ENCODE measurements at places on chromosomes 12 and 14. TPM values are rescaled to one million over a fixed set of nuclear protein-coding genes. Genes with fewer than 3 reads are reported as not detected.

PRH2 gene
- not detected for polyA plus RNA-seq

KRT77 gene
- polyA plus RNA-seq: 0.08 TPM

MDGA2 gene
- polyA plus RNA-seq: not detected

SLC39A9 gene
- polyA plus RNA-seq: 17.7 TPM

NUAK1 gene
- 16.1 TPM for polyA plus RNA-seq

SOCS2 gene
- polyA plus RNA-seq: 47.7 TPM

KRT80 gene
- 5.4 TPM for polyA plus RNA-seq

CLEC9A gene
- not detected for polyA plus RNA-seq

TPH2 gene
- polyA plus RNA-seq: not detected

PROX2 gene
- polyA plus RNA-seq: not detected

CYP46A1 gene
- 0.91 TPM for polyA plus RNA-seq

FLVCR2 gene
- polyA plus RNA-seq: 5.1 TPM

SERPINA12 gene
- polyA plus RNA-seq: not detected

LAG3 gene
- 0.08 TPM for polyA plus RNA-seq

MGST1 gene
- 235 TPM for polyA plus RNA-seq

SPX gene
- 21.3 TPM for polyA plus RNA-seq
